ENCODE measurements at places on chromosomes 3 and 15. TPM values are rescaled to one million over a fixed set of nuclear protein-coding genes. Genes with fewer than 3 reads are reported as not detected.

DNA sequence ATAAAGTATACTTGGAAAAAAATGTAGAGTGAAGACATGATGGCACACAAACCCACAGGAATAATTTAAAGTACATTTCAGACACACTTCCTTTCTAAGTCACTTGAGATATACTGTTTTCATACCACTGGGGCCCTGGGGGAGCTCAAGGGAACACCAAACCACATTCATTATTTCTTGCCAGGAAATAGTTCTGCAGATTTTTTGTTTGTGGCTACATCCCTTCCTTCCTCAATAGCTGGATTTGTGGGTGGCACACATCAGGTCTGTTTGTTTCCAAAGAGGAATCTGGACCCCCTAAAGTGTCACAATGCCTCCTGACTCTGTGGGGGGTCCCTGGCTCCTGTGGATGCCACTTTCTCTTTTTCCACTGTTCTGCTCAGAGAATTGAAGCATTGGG lies 153.5 kb upstream of the COL8A1 start:
- no peak for DNase-seq
- H3K36me3 ChIP-seq, result no peaks in the 10 kb centered on the region
- H3K27me3 ChIP-seq, result peaks cover 2% of the 10 kb centered on the region
- no peak overlapping the region for H3K4me3 ChIP-seq

- H3K27me3 ChIP-seq, result no peaks in the 10 kb centered on the region
- H3K36me3 ChIP-seq, result no peaks in the 10 kb centered on the region
Measured at GRCh38 chr3:160667452-160667851, 9.5 kb upstream of the ARL14 start.

DNA sequence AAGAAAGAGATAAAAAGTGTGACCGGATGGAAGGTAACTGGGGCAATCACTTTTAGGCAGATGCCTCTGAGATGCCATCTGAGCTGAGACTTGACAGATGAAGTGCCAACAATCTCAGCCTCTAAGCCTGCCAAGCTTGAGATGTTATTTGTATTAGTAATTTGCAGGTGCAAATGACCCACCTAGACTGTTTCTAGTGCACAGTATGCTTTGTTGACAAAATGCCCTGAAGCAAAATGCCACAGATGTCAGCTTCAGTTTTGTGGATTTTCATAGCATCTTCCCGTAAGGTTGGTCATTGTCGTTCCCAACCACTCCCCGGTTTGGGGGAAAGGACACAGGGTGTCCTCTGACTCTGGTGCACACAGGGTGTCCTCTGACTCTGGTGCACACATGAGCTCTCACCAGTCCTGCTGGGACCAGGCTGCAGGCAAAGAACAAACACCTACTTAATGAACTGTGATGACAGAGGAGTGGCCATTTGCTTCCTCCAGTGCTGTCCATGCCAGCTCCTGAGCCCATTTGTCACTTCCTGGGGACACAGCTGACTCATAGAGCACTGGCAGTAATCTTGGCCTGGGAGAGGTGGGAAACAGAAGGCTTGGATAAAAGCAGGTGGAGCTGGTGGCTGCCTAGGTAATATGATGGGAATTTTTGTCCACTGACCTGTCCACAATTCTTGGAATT lies 16.7 kb upstream of the PPP1R2 start:
- H3K4me3 ChIP-seq, result no peak overlapping the region
- H3K36me3 ChIP-seq, result no peaks in the 10 kb centered on the region
- peaks cover 11% of the 10 kb centered on the region for H3K4me1 ChIP-seq
- H3K27ac ChIP-seq, result no peak overlapping the region
- H3K27me3 ChIP-seq, result no peaks in the 10 kb centered on the region

DNA sequence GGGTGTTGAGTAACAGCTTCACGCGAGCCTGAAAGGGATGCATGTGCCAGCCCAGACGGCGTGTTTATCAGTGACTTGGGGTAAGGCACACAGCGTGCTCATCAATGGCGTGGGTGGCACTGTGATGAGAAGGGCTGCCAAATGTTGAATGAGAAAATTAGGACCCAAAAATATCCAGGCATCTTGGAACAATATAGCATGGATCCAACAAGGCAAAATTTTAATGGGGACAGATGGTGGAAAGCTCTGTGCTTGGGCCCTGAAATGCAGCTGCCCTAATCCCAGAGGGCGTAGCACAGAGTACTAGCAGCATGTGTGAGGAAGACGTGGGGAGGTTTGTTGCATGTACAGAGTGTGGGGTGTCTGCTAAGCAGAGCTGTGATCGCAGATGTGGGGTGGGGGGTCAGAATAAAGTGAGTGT lies 48.9 kb downstream of the SSUH2 start:
- no peaks in the 10 kb centered on the region for H3K36me3 ChIP-seq
- peaks cover 11% of the 10 kb centered on the region for H3K27me3 ChIP-seq
- DNase-seq, result no peak
- H3K4me1 ChIP-seq, result peaks cover 24% of the 10 kb centered on the region

- peaks cover 19% of the 10 kb centered on the region for H3K4me1 ChIP-seq
- peak overlapping the region; percentile 81 for H3K27ac ChIP-seq
- DNase-seq, result no peak
- peaks cover 3% of the 10 kb centered on the region for H3K36me3 ChIP-seq
Measured at GRCh38 chr3:115099986-115100571, 47.0 kb downstream of the ZBTB20 start.

GRCh38 chr15:24877174-24877573 lies 77.6 kb upstream of the SNRPN start:
- no peak for DNase-seq
- H3K36me3 ChIP-seq, result no peaks in the 10 kb centered on the region
- no peaks in the 10 kb centered on the region for H3K27me3 ChIP-seq
- H3K27ac ChIP-seq, result no peak overlapping the region
- H3K4me1 ChIP-seq, result no peaks in the 10 kb centered on the region
- no peak overlapping the region for H3K4me3 ChIP-seq

GRCh38 chr3:47186285-47186684 lies 22.4 kb upstream of the SETD2 start:
- H3K27ac ChIP-seq, result no peak overlapping the region
- H3K27me3 ChIP-seq, result no peaks in the 10 kb centered on the region
- H3K4me3 ChIP-seq, result no peak overlapping the region
- no peaks in the 10 kb centered on the region for H3K36me3 ChIP-seq
- no peak for DNase-seq
- no peaks in the 10 kb centered on the region for H3K4me1 ChIP-seq

- no peaks in the 10 kb centered on the region for H3K4me1 ChIP-seq
- no peak overlapping the region for H3K4me3 ChIP-seq
- no peaks in the 10 kb centered on the region for H3K27me3 ChIP-seq
- peaks cover 31% of the 10 kb centered on the region for H3K36me3 ChIP-seq
- no peak for DNase-seq
Measured at GRCh38 chr3:149954812-149955211, 15.9 kb downstream of the PFN2 start.

DNA sequence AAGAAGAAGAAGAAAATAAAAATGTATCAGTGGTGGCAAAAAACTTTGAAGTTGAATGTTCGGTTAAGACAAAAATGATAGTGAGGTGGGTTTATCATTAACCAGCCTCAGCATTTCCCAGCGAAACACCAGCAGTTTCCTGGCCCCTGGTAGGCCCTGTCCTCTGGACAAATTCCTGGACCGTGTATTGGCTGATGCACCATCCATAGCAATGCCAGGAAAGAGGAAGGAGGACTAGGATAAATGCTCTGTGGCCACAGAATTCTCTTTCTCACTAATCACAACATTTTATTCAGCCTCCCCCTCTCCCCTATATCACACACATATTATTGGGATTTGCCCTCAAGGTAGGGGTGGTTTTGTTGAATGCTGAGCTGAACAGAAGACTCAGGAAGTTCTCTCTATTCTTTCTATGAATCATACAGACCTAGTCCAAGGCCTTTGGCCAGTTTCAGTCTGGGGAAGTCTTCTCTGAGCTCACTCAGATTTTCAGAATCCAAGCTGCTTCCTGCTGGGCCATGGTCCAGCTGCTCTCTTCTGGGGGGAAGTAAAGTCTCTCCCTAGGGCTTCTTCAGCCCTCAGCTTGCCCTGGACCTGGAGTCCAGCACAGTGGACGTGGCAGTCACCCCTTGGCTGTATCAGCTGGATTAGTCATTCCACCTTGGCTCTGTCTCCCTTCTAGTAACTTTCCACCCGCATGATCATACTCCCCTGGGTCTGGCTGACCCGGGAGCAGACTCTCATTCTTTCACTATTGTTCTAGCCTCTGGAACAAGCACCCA lies 27.6 kb downstream of the SLC28A1 start:
- no peak overlapping the region for H3K4me3 ChIP-seq
- H3K27ac ChIP-seq, result peak overlapping the region; percentile 33
- H3K4me1 ChIP-seq, result peaks cover 35% of the 10 kb centered on the region
- peaks cover 3% of the 10 kb centered on the region for H3K27me3 ChIP-seq
- H3K36me3 ChIP-seq, result no peaks in the 10 kb centered on the region
- no peak for DNase-seq

GRCh38 chr15:60695713-60696522 lies 217.0 kb upstream of the ICE2 start:
- H3K36me3 ChIP-seq, result no peaks in the 10 kb centered on the region
- peaks cover 10% of the 10 kb centered on the region for H3K27me3 ChIP-seq
- H3K27ac ChIP-seq, result no peak overlapping the region
- H3K4me1 ChIP-seq, result peaks cover 8% of the 10 kb centered on the region
- no peak for DNase-seq

DNA sequence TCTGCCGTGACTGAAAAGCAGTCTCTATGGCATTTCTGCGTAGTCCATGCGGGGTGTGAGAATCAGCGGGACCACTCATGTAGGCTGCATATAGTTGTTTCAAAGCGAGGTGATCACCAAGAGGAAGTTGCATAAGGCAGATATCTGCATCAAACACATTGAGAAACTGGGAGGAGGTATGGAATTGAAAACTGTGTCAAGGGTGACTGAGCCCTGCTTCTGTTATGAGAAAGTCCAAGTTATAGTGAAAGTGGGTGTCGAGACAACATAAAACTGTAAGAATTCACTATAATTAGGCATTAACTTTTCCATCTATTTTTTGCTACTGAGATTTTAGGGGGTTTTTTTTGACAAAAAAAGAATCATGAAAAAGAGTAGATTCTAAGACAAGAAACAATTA lies 109.3 kb downstream of the ZIC1 start:
- no peak overlapping the region for H3K4me3 ChIP-seq
- H3K4me1 ChIP-seq, result no peaks in the 10 kb centered on the region
- H3K36me3 ChIP-seq, result no peaks in the 10 kb centered on the region
- no peak overlapping the region for H3K27ac ChIP-seq

- no peak for DNase-seq
- no peak overlapping the region for H3K4me3 ChIP-seq
- H3K36me3 ChIP-seq, result no peaks in the 10 kb centered on the region
- H3K4me1 ChIP-seq, result no peaks in the 10 kb centered on the region
- H3K27ac ChIP-seq, result no peak overlapping the region
Measured at GRCh38 chr3:132394320-132394719, 23.0 kb upstream of the DNAJC13 start.

- H3K27ac ChIP-seq, result peak overlapping the region; percentile 12
- peaks cover 29% of the 10 kb centered on the region for H3K4me1 ChIP-seq
- no peak for DNase-seq
- no peak overlapping the region for H3K4me3 ChIP-seq
- peaks cover 15% of the 10 kb centered on the region for H3K27me3 ChIP-seq
- no peaks in the 10 kb centered on the region for H3K36me3 ChIP-seq
Measured at GRCh38 chr3:184766555-184767261, 45.3 kb upstream of the VPS8 start.

DNA sequence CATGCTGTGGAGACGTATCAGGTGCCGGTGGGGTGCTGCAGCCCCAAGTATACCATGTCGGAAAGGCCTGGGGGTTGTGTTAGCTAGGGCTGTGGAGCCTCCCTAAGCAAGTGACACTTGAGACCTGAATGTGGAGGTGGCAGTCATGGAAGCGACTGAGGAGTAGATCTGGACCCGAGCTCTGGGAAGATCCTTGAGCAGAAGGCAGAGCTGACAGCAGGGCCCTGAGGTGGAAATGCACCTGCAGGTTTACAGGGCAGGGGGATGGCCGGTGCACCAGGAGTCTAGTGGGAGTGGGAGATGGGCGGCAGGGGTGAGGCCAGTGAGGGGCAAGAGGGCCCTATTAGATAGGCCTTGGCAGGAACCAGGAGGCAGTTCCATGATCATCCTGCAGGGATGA lies 91.8 kb upstream of the PLXNA1 start:
- H3K27me3 ChIP-seq, result no peaks in the 10 kb centered on the region
- H3K36me3 ChIP-seq, result peaks cover 4% of the 10 kb centered on the region
- DNase-seq, result no peak
- H3K4me1 ChIP-seq, result peaks cover 23% of the 10 kb centered on the region

GRCh38 chr3:71578054-71578751 lies 5.3 kb downstream of the FOXP1 start:
- DNase-seq, result no peak
- peak overlapping the region; percentile 59 for H3K4me3 ChIP-seq
- peaks cover 44% of the 10 kb centered on the region for H3K4me1 ChIP-seq
- peak overlapping the region; percentile 29 for H3K27ac ChIP-seq

GRCh38 chr3:72708441-72708840 lies 139.8 kb downstream of the SHQ1 start:
- peaks cover 4% of the 10 kb centered on the region for H3K36me3 ChIP-seq
- no peak overlapping the region for H3K27ac ChIP-seq
- no peaks in the 10 kb centered on the region for H3K4me1 ChIP-seq
- no peak overlapping the region for H3K4me3 ChIP-seq
- no peak for DNase-seq

- H3K4me1 ChIP-seq, result peaks cover 16% of the 10 kb centered on the region
- H3K27me3 ChIP-seq, result no peaks in the 10 kb centered on the region
- peaks cover 7% of the 10 kb centered on the region for H3K36me3 ChIP-seq
Measured at GRCh38 chr15:101620671-101621070, 31.5 kb downstream of the TM2D3 start.

DNA sequence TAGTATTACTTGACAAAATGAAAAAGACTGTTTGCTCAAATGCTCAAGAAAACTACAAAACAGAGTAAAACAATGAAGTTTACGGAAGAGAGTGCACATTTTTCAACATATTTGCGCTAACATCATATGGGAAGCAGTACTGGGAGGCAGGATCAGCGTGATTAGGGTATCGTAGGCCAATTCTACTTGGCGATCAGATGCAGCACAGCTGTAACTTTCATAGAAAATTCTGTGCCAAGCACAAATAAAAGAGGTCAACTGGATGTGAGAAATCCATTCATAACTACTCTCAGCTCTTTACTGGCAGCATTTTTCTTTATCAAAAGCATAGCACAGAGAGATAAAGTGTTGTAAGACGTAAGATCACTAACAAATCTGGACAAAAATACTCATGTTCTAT lies 1196.3 kb upstream of the GBE1 start:
- no peaks in the 10 kb centered on the region for H3K4me1 ChIP-seq
- no peaks in the 10 kb centered on the region for H3K27me3 ChIP-seq
- no peak overlapping the region for H3K27ac ChIP-seq
- H3K4me3 ChIP-seq, result no peak overlapping the region

The CERS3 gene
- 11.2 TPM for total RNA-seq

The GLCE gene
- 32.6 TPM for total RNA-seq

The SLC35A5 gene
- total RNA-seq, result 23.9 TPM

The TM4SF4 gene
- total RNA-seq, result 97.1 TPM

The MOBP gene
- total RNA-seq, result not detected

The RTP3 gene
- total RNA-seq, result not detected

The CORO2B gene
- 3.9 TPM for total RNA-seq

The CHRNA5 gene
- 11.5 TPM for total RNA-seq

The VGLL4 gene
- 78.5 TPM for total RNA-seq

The SNURF gene
- total RNA-seq, result 20.2 TPM

The KY gene
- total RNA-seq, result 0.58 TPM

Measured in type B pancreatic cell (in vitro differentiated cells).